ENCODE measurements at places on chromosomes 4 and X.

GRCh38 chrX:87873347-87873941 lies 355.8 kb downstream of the KLHL4 start:
- DNase-seq: peak; percentile 42

- no peak for DNase-seq
These were observed 129.8 kb upstream of the TRIM2 start for GRCh38 chr4:153074486-153074885.

DNA sequence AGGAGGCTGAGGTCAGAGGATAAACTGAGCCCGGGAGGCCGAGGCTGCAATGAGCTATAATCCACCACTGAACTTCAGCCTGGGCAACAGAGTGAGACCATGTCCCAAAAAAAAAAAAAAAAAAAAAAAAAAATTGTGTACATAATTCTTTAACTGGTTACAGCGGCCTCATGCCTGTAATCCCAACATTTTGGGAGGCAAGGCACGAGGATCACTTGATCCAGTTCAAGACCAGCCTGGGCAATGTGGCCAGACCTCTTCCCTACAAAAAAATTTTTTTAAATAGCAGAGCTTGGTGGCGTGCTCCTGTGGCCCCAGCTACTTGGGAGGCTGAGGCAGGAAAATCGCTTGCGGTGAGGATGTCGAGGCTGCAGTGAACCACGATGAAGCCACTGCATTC lies 9.3 kb downstream of the KLHL15 start:
- DNase-seq: no peak

DNA sequence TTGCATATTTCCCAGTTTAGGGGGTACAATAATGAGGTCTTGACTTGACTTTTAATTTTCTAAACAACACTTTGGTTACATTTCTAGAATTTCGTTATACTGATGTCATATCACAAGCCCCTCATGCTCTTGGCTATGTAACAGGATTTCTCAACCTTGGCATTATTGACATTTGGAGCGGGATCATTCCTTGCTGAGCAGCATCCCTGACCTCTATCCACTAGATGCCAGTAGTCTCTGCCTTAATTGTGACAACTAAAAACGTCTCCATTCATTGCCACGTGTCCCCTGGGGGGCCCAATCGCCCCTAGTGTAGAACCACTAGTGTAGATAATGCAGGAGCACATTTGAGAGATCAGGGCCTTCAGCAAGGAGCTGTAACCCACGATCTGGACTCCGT lies 234.2 kb upstream of the MID1 start:
- no peak for DNase-seq

DNA sequence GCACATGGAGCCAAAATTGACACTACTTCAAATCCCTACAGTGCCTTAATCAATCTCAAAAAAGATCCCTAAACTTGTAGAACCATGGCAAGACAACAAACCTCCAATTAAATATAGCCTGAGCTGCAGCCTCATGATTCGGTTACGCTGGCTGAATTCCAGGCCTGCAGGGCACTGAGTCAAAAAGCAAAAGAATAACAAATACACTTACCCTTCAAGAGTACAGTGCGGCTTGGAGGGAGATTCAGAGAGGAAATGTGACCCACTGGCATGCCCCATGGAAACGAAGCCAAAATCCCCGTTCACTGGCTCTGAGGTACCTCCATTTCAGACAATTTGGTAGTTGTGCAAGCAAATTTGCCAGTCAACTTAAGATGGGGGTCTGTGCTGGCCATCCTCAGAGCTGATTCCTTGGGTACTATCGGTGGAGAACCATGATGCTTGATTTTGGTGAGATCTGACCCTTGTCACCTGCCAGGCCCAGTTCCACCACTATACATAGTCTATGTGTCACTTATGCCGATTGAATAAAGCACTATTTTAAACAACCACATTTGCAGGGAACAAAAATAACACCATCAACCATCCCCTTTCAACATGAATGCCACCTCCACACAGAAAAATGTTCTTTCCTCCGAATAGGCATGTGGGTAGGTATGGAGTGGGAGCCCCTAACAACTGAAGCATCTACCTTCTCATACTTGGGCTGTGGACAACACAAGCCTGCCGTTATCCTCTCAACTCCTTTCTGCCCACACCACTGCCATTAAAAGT lies 2.1 kb downstream of the C4orf54 start:
- DNase-seq: no peak

- DNase-seq: no peak
These were observed 158.5 kb downstream of the SHOX start for GRCh38 chrX:789096-789495.

DNA sequence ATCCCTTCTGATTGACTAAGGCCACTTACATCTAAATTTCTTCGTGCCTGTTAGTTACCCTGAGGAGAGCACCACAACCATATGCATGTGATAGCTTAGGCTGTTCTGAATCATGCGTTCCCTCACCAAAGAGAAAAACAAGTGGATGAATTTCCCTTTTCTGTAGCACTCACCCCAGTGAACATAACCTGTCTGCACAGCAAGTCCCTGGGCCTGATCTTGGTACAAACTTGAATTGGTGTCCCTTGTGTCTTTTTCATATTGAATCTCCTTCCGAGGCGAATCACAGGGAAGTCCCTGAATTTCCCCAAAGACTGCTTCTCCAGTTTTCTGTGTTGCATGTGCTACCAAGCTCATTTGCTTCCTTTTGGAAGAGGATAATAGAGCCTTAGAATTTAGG lies 100.4 kb downstream of the KLHL8 start:
- DNase-seq: no peak

GRCh38 chr4:106530821-106531220 lies 162.2 kb upstream of the GIMD1 start:
- DNase-seq: no peak

DNA sequence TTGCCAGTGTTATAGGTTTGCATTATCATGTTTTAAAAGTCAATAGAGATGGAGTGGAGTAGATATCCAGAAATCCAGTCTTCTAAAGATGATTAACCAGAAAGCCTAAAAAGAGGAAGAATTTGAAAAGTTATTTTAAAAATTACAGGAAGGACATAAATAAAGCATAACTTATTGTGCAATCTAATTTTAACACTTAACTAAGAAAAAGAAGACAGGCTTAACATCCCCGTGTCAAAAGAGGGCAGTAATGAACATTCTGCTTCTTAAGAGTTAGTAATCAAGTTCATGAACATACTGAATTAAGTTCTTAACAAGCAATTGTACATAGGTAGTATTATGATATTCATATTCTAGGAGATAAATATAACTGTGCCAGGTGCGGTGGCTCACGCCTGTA lies 39.3 kb downstream of the ELF2 start:
- DNase-seq: no peak

DNA sequence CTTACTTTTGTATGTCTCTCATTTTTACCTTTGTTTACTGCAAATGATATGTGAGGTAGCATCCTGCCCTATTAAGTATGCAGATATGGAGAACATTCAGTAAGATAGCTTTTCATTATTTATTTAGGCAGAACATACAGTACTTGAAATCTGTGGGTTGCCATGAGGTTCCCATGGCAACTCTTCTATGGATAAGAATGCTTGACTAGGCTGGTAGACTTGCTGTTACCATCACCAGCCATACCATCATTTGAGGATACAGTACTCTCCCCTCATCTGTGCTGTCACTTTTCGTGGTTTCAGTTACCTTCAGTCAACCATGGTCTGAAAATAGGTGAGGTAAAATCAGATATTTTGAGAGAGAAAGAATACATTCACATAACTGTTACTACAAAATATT lies 56.7 kb downstream of the NAF1 start:
- DNase-seq: peak; percentile 40

DNA sequence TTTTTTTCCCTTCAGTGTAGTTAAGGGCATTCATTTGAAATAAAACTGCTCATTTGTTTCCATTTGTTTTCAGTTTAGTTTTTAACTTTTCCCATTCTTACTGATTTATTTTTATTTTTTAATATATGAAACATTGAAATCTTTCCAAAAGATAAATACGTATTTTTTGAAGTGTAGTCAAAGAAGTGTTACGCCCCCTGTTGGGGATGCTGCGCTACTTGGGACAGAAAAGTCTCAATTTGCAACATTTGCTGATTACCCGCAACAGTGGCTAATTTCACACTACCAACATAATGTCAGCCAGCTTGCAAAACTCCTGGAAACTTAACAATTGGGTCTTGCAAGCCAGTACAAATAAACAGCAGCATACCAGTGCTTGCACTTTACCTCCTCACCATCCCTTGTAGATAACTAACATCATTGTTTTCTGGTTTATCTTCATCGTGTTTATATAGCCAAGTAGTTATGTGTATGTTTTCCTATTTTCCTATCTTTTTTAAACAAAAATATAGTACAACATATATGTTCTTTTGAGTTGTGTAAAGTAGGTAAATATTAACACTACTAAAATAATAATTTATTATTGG lies 158.6 kb downstream of the STPG2 start:
- peak; percentile 8 for DNase-seq

DNA sequence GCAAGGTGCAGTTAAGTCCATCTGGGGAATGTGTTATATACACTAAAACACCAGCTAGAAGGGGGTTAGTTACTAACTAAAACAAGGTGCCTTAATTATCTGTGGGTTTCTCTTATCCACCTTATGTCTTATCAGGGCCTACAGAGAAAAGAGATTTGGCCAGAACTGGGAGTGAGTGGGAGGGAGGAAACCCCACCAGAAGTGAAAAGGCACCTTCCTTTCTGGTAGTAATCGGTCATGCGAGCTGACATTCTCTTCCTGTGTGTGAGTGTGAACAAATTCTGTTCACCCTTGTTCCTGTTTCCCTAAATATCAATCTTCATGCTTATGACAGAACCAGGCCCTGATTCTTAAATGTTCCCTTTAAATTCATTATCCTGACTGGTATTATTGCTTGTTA lies 43.5 kb downstream of the SRPX2 start:
- no peak for DNase-seq

- DNase-seq: peak; percentile 8
These were observed 444.1 kb downstream of the BCOR start for GRCh38 chrX:39653691-39654090.

GRCh38 chr4:22515888-22516541 lies at the start of gene ADGRA3:
TSS of gene ADGRA3 (minus strand) at chr4:22516066. CDS start at chr4:22515784, 282 bp downstream.
- DNase-seq: peak; percentile 57

DNA sequence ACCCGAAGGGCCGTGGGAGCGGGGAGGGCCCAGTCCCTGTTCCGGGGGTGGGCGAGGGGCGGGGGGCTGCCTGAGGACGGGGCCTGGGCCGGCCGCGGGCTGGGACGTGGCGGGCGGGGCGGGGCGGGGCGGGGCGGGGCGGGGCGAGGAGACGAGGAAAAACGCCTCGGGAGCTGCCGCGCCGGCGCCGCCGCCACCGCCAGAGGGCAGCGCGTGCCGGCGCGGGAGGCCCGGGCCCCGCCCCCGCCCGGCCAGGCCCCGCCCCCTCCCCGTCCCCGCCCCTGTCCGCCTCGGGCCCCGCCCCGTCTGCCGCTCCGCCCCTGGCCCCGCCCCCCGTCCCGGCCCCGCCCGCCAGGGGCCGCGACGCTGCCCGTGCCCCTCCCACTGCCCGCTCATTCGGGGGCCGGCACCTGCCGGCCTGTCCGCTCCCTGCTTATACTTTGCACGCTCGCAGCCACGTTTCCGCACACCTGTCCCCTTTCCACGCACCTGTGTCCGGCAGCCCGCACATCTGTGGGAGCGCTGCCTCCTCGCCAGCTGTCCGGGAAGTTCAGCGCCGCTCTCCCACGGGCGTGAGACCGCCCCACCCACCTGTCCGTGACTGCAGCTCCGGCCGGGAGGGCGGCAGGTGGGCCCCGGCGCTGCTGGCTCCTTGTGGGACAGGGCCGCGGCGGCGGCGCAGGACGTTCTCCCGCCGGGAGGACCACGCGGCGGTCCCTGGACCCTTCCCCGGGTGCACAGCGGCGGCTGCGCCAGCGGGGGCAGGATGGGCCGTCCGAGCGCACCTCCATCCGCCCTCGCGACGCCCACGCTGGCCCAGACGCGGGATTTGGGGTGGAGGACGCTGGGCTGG lies 1.7 kb upstream of the FGFRL1 start:
- DNase-seq: no peak

- DNase-seq: no peak
These were observed 692.3 kb upstream of the HS3ST1 start for GRCh38 chr4:12120968-12121367.

GRCh38 chr4:102501447-102501696 lies 213 bp downstream of the NFKB1 start:
- DNase-seq: no peak

- no peak for DNase-seq
These were observed 164.9 kb downstream of the RNF150 start for GRCh38 chr4:140968371-140968770.

DNA sequence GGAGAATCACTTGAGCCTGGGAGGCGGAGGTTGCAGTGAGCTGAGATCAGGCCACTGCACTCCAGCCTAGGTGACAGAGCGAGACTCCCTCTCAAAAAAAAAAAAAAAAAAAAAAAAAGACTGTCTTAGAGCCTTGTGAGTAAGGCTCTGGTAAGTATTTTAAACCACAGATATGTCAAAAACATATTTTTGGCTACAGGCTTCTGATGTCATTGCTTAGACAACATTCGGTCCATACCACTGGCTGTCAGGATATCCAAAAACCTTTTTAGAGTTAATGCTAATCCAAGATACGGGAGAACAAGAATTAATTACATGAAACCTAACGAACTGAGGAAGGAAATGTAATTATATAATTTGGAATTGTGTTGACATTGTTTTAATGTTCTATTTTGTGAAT lies 999.5 kb upstream of the PABPC4L start:
- no peak for DNase-seq

- no peak for DNase-seq
These were observed 376.9 kb downstream of the CXXC4 start for GRCh38 chr4:104117776-104118175.

DNA sequence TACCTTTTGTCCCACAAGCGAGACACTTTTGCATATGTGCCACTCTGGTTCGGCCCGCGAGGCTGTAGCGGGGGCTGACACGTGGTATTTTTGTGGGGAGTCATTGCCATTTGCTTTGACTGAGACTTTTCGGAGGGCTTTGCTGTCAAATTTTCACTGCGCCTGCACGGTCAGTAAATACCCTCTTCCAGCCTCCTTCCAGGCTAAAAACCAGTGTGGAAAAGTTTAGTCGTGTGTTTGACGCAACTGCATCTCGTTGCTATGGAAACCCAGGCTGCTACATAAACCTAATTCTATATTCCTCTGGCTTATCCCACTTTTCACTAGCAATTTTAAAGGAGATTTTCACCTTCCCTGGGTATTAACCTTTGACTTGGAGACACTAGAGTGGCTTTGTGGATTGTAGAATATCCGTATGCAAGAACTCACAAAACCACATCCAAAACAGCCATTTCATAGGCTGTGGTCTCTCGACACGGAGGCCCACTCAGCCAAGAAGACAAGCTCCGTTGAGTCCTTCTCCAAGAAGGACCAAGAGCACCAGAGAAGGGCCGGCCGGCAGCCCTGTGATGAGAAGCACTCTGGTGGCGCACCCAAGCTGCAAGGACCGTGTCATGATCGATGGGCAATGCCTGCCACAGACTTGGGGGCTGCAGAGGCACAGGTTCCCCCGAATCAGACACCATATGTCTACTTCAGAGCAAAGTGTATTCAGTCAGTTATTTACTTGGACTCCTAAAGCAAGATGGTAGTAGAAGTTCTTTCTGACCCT lies 38.4 kb upstream of the ENPP6 start:
- no peak for DNase-seq

- peak; percentile 87 for DNase-seq
These were observed 132.5 kb downstream of the ARHGAP6 start for GRCh38 chrX:11533199-11533651.

GRCh38 chrX:108097380-108097779 lies 5.8 kb downstream of the ATG4A start:
- DNase-seq: no peak

Measured in MM.1S (cell line).